NCI-H774 (cell line): ENCODE measurements at places on chromosomes 4 and X.
A peak's percentile ranks its signal among the peaks of the same experiment; 100 is the strongest.

DNA sequence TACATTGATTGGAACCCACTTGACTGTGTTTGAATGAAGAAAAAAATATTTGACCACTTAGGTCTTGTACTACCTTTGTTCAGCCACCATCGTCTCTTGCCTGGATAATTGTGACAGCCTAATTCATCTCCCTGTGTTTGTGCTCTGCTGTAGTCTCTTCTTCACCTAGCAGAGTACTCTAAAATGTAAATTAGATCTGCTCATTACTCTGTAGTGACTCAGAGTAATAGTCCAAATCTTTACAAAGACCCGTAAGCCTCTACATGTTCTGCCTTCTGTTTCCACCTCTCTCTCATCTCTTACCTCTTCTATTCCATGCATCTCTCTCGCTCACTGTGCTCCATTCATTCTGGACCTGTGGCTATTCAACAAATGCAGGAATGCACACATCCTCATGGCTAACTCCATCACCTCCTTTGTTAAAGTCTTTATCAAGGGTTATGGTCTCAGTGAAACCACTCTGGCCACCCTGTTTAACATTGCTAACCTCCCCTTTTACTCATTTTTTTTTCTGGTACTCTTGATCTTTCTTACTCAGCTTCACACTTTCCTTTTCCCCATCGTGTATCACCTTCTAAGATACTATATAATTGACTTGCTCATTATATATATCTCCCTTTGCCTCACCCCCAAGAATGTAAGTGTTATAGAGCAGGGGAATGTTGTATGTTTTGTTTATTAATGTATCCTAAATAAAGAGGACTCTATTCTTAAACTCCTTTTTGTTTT, 98.4 kb downstream of the STIM2 start:
- no peak for DNase-seq

DNA sequence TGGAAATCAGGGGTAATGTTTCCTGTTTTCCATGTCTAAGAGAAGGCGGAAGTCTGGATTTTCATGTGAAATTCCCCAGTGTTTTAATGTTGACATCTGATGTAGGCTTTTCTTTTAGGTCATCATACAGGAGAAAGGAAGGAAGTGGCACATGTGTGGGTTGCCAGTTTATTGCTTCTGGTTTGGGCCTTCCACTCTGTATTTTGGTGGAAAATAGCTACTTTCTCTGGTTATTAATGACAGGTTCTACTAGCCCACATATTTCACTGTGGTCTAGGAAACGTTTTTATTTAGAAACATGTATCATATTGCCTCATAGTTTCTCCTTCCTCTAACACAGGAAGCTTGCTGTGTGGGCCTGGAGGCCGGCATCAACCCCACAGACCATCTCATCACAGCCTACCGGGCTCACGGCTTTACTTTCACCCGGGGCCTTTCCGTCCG, 7.2 kb downstream of the PDHA1 start:
- no peak for DNase-seq

DNA sequence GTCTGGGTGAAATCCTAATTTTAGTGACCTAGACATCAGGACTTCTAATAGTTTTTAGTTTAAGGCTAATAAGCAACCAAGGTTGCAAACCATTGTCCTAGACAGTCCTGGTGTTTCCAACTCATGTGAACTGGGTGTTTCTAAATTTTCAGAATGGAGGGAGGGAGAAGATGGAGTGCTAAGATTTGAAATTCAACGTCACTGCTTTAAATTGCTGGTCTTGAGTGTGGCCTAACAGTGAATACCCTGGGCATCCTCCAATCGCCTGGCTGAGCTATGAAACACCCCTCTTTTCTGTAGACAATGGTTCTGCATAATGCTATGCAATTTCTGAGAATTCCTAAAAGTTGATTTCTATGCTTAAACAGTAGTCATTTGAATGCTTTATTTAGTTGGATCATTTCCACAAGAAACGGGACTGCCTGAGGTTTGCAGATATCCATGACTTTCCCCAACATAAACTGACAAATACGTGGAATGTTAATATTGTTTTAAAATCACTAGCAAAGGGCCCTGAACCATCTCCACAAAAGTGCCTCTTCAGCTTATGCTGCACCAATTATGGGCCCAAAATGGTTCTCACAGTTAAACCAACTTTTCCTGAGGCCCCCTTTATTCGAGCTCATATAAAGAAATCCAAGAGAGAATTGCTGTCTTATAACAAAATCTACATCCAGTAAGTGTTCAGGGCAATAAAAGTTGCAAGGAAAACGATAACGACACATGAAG, 1.1 kb downstream of the FBXL5 start:
- DNase-seq = no peak

- no peak for DNase-seq
Measured at GRCh38 chrX:446245-446644, 59.5 kb upstream of the PPP2R3B start.

DNA sequence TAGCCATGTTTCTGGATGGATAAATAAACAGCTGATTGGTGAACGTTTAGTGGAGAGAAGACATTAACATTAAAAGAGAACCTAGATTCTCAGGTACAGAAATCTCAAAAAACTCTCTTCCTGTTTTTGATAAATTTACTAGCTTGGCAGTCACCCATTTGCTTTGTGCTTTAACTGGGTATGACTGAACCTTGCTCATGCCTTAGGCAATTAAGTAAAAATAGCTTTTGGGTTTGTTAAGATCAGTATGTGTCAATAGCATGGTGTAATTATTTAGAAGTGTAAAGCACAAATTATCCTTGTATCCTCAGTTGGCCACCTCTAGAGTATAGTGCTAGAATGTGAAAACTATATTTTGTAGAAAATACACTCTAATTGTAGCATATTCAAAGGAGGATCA, 200.0 kb downstream of the CFAP299 start:
- DNase-seq = no peak

GRCh38 chr4:129899849-129900248, 803.9 kb downstream of the C4orf33 start:
- no peak for DNase-seq

GRCh38 chr4:185115827-185116232, 27.2 kb upstream of the SLC25A4 start:
- DNase-seq = no peak

- DNase-seq = peak; percentile 17
Measured at GRCh38 chrX:128439159-128439558, 387.0 kb upstream of the ACTRT1 start.

DNA sequence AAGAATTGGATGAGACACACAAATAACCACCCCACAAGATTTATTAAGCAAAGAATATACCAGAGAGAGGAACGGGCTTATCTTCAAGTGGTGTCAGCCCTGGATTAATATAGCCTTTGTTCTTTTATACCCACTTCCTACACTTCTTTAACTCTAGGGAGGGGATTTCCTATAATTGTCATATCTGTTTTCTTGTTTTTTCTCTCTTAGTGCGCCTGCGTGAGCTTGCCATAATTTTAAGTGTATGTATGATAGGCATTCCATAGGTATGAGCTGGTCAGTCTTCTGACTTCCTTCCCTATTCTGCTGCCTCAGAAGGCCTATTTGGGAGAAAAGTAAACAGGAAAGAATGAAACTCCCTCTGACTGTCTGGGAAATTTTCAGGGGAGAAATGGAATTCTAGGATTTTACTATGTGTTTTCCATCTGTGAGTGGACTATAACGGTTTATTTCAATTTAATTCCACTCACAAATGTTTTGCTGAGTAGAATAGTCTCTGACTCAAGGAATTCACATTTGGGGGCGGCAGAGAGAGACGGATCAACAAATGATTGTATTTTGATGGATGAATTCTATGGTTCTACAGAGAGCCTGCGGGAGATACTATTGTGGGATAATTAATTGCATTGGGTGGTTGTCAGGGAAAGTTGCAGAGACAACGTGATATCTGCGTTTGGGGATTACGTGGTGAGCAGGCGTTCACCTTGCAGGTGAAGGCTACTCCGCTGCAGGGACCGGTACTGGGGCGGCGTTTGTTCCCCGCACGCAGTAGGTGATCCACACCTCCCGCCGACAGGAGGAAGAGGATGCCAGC, 626 bp upstream of the CEP135 start:
- DNase-seq = no peak
